Smooth muscle cell of trachea (primary cell): ENCODE measurements at places on chromosomes 13 and 19. TPM values are rescaled to one million over a fixed set of nuclear protein-coding genes. Genes with fewer than 3 reads are reported as not detected.

Gene NKPD1
- total RNA-seq: under 0.01 and 0.66 TPM in 2 replicates

Gene CYP2A7
- total RNA-seq: not detected in 2 replicates

Gene C3
- 3.1 and 42.7 TPM in 2 replicates for total RNA-seq

Gene PRSS57
- 0.17 TPM in 1 of 2 replicates, not detected in the other for total RNA-seq

Gene HIF3A
- 4.8 and 7.6 TPM in 2 replicates for total RNA-seq

Gene LNX2
- total RNA-seq: 4.0 and 6.0 TPM in 2 replicates

Gene EBPL
- 54.7 and 57.0 TPM in 2 replicates for total RNA-seq

Gene ZNF730
- total RNA-seq: 0.33 and 2.6 TPM in 2 replicates

Gene ELSPBP1
- not detected in 2 replicates for total RNA-seq

Gene CNN1
- total RNA-seq: 8.9 and 9.3 TPM in 2 replicates
